ENCODE measurements at places on chromosomes 16 and 17.

DNA sequence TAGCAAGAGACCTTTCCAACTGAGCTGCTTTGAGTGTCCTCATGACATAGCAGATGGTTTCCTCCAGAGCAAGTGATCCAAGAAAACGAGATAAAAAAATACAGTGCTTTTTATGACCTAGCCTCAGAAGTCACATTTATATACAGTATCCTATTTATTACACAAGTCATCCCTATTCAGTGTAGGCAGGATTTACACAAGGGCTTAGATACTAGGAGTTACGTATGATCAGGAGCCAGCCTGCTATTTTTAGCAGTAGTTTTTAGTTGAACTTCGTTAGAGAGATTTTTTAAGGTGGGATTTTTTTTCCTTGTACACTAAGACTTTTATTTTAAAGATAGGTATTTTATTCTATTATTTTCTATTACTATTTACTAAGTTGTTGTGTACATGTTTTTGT, 58.4 kb downstream of the PHKB start:
- DNase-seq: no peak

DNA sequence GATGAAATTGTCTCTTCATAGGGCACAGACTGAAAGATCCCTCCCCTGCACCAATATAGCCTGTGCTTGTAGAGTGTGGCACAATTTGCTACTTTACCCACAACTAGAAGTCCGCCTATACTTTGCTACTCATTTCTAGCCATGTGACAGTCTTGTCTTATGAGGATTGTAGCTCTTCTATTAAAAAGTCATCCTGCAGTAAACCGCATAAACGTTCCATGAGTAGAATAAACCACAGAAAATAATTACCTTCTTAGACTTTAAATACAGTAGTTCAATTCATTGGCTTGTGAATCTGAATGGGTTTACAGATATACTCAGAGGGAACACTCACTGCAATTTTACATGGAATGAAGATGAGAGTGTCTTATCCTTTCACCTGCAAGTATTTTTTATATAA, 4.4 kb downstream of the KRT27 start:
- DNase-seq: no peak

DNA sequence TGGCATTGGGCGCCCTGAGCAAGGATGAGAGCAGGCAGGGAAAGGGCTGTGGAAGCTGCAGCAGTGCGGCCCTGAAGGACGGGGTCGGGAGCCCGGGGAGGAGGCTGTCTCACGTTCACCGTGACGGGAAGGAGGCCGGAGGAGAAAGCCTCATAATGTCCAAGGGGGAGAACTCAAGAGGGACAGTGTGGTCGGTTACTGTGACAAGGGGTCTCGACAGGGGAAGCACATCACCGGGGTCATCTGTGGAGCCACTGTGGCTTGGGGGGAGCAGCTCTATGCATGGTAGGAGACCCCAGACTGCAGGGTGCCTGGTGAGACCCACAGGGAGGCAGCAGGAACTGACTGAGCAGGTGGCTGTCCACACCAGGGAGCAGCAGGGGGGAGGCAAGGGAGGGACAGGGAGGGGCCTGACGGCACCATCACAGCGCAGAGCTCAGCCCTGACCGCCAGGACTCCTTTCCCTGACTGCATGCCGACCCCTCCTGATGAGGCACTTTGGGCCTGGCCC, 154.6 kb upstream of the CHMP6 start:
- no peak for DNase-seq

DNA sequence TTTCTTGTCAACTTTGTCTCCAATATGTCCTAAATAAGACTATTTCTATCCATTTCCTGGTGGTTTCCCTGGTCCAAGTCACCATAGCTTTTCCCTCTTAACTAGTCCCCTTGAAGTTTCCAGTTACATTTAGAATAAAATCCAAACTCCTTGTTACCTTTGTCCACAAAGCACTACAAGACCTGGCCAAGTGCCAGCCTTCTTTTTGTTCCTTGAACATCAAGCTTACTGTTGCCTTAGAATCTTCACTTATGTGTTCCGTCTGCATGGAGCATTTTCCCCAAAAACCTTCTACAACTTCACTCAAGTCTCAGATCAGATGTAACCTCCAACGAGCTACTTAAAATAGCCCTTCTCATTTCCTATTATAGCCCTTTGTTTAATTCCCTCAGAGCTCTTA, 101.4 kb downstream of the ITFG1 start:
- DNase-seq: no peak

DNA sequence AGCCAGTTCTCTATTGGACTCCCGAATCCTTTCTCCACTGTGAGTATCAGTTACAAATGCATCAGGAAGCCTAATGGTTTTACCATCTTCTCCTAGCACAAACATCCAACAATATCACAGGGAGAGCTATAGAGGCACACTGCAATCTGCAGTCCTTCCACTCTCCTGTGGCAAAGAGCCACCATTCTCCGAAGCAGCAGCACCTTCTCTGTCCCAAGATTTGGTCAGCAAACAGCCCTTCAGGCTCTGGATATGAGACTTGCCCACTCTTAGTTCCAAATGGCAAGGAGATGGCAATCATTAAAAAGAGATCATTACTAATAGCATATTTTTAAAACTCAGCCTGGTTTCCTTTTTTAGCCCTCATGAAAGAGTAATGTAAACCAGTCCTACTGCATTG, 223.4 kb downstream of the HS3ST3A1 start:
- no peak for DNase-seq

DNA sequence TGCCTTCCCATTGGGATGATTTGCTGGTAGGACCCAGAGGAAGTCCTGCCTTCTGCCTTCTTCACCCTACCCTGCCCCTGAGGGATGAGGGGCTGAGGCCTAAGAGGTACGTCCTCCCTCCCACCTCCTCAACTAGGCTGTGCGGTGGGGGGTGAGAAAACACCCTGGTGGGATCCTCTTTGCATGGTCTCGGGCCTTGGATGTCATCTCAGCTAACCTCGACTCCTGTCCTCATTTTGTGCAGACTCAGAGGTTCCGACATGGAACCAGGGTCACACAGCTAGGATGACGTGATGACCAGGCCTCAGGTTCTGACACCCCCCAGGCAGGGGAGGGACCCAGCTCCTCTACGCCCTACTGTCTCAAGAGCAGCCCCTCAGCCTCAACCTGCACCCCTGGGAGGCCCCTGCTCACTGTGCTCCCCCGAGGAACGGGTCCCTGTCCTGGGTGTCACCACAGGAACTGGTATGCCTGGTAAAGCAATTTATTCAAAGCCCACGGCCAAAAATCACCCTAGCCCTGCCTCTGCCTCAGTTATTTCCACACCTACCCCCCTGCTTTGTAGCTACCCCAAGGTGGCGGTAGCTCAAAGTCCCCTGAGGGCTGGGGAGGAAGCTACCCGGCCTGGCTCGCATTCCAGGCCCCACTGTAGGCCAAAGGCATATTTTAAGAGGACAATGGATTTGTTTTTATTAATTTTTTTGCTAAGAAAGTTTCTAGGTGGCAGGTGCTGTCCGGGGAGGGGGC, 17.5 kb downstream of the UNC13D start:
- DNase-seq: no peak

DNA sequence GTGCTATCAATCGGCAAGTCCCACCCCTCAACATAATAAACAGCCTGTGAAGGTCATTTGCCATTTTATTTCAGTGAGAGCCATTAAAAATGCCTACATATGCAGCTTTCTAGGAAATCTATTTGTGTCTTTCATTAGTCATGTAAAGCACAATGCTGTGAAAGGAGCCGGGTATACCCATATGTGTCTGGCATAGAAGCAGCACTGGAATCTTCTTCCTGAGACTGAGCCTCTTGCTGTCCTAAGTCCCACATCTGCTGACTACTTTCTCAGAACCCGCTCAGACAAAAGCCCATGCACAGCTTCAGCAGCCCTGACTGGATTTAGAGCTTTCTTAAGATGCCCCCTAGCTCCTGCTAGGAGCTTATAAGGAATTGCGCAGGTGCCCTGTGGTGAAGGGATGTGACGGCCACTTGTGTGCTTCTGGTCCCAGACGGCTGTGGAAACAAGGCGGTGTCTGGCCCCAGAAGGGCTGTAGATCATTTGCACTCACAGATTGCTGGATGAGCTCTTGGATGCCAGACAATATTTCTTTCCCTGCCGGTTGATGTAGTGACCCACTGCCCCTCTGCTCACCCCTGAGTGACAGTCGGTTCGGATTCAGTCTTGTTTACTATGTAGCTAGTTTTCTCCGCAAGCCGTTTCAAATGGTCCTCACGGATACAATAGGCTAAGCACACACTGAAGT, 172.2 kb downstream of the ANKFN1 start:
- DNase-seq: no peak

- DNase-seq: no peak
Measured at GRCh38 chr16:35185366-35186044, 1726.1 kb downstream of the TP53TG3F start.

GRCh38 chr17:69245617-69246016, 17.0 kb upstream of the ABCA10 start:
- DNase-seq: no peak

- no peak for DNase-seq
Measured at GRCh38 chr16:56773532-56773931, 43.6 kb downstream of the NUP93 start.

Measured in C1 segment of cervical spinal cord (tissue), 14 donors.